ENCODE measurements at places on chromosomes 3 and 15.

DNA sequence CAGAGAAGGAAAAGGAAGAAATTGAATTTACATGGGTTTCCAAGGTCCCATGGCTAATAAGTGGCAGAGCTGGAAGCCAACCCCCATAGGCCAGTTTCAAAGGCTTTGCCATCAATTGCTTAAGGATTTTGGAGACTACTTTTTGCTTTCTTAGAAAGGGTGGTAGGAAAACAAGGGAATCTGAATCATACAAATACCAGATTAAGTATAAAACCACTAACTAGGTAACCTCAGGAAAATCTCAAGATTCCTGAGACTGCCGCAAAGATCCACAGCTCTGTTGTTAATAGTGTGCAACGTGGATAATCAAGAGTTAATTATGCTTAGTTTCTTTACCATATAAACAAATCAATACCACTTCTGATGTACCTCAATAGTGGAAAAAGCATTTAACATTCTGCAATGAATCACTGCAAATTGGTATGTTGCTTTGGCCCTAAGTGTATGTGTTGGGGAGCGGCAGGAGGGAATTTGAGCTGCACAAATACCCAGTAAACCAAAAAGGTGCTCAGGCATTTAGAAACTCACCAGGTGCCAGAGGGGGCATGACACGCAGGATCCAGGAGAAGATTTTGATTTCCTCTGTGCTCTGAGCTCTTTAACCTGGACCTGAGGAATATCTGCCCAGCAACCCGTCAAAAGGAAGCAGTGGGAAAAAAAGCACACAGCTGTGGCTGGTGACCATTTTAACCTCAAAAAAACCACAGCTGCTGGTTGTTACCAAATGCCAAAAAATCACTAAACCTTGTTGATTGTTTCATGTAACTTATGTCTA is 22.0 kb downstream of the AADAC start:
- DNase-seq: no peak

DNA sequence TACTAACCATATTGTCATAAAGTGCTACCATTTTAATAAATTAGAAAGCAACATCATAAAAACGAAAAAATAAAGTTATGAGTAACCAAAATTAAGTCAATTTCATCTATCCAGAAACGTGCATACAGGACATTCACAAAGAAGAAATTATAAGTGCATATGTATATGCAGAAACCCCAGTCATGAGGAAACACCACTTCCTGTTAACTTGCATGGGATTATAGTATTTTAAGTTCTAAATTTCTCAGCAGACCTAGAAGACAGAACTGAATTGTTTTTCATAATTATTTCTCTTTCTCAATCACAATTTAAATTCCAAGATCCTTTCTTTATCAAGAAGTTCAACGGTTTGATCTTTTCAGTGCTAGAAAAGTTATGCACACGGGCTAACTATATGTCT is 1.4 kb upstream of the KBTBD8 start:
- DNase-seq: no peak

- no peak for DNase-seq
These were observed 82.8 kb upstream of the MEX3B start for GRCh38 chr15:82128401-82129148.

GRCh38 chr3:49803465-49804140 is 542 bp downstream of the INKA1 start:
- peak; percentile 22 for DNase-seq

DNA sequence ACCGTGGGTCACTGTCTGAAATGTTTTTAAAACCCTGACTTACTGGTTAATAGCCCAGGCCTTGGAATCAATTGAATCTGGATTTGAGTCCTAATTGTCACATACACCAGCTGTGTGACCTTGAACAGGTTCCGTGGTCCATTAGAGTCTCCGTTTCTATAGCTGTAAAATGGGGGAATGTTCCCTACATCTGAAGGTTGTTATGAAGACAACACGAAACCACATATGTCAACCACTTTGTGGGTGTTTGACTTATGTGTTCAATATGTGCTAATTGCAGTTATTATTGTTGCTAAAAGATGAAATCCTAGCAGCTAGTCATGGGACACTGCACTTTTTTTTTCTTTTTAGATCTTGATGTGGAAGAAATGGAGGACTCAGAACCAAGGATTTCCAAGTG is 35.3 kb downstream of the ZBTB38 start:
- no peak for DNase-seq

- DNase-seq: no peak
These were observed 423.6 kb downstream of the FHIT start for GRCh38 chr3:60827666-60828065.

DNA sequence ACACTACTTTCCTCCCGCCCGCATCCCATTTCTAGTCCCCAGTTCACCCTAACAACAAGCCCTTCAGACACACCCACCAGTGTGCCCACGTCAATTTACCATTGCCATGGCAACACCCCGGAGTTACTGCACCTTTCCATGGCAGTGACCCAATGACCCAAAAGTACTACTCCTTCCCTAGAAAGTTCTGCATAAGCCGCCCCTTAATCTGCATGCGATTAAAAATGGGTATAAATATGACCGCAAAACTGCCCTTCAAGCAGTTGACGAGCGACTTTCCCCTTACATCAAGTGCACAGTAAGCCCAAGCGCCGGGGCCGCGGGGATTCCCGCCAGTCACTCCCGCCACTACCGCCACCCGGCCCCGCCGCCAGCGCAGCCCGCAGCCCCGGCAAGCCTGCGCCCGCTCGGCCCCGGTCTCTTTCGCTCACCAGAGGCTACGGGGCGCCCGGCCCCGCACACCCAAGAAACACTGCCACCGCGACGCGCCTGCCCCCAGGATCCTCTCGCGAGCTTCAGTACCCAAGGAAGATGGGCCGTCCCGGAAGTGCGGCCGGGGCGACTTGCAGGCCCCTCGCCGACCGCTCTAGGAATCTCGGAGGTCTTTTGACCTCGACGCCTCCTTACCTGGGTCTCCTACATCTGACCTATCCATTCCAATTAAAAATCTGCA is 27.2 kb upstream of the ZNF502 start:
- peak; percentile 39 for DNase-seq

- DNase-seq: no peak
These were observed 82.6 kb upstream of the TRIM42 start for GRCh38 chr3:140595295-140595694.

GRCh38 chr15:85314633-85315032 is 65.8 kb upstream of the AKAP13 start:
- DNase-seq: no peak

DNA sequence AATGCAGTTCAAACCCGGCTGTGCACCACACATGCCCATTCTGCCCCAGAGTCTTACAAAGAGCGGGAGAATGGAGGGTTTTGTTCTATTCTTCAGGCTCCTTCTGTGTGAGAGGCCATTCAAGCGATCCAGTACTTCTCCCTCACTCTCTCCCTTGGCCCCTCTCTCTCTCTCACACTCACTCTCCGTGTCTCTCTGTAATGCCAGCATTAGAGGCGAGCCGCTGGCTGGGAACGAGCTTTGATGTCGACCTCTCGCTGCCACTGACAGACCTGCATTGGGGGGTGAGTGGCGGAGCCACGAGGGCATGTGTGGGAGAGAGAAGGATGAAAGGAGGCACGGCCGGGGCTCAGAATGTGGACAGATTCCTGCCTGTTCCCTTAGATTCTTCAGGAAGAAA is 231.7 kb upstream of the ARRDC4 start:
- DNase-seq: no peak

- no peak for DNase-seq
These were observed 37.4 kb downstream of the ST6GAL1 start for GRCh38 chr3:186967686-186968085.

- DNase-seq: no peak
These were observed 67.2 kb downstream of the UMPS start for GRCh38 chr3:124797426-124797945.

DNA sequence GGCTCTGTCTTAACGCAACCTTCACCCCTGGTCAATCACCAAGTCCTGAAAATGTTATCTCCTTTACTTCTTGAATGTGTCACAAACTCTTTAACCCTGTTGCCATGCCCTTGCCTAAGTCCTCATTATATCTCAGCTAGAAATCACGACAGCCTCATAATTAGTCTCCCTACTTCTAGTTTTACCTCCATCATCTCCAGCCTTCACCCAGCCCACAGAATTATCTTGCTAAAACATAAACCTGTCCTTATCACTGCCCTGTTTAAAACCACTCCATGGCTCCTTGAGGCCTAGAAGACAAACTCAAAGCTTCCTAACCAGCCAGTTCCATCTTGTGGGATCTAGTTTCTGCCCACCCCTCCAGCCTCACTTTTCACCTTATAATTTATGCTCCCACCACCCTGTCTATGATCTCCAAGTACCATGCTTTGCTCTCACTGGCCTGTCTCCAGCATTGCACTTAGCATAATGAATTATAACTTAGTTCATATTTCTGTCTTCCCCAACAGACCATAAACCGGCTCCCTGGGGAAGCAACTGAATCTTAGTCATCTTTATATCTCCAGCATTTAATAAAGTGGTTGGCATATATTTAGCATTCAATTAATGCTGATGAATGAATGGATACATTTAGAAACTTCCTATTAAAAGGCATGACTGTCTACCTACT is 39.2 kb downstream of the GPR176 start:
- no peak for DNase-seq

- DNase-seq: no peak
These were observed 571 bp downstream of the ACAD9 start for GRCh38 chr3:128879991-128880390.

- no peak for DNase-seq
These were observed 8.7 kb downstream of the SPINT1 start for GRCh38 chr15:40852529-40852928.

- DNase-seq: no peak
These were observed 21.3 kb downstream of the GASK1A start for GRCh38 chr3:43000387-43000786.

DNA sequence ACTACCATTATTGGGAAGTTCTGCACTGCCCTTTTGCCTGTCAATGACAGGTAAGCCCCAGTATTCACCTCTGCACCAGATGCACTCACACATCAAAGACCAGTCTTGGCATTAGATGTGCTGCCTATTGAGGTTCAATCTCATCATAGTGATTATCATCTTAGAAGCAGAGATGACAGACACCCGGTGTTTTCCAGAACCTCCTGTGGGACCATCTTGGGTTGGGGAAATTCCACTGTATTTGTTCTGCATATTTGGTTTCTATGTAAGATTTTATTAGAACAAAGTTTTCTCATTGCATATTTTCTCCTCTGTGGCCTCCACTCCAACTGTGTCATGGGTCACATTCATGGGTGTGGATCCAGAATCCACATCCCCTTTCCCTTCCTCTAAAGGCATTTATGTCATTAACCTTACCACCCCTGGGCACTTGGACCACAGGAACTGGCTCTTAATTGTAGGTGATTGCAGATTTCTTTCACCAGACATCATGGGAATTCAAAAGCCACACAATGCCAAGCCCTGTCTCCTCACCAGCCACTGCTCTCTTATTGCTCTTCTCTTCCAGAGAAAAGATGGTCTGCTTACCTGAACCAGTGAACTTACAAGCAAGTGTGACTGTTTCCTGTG is 31.2 kb downstream of the PLA1A start:
- DNase-seq: no peak

DNA sequence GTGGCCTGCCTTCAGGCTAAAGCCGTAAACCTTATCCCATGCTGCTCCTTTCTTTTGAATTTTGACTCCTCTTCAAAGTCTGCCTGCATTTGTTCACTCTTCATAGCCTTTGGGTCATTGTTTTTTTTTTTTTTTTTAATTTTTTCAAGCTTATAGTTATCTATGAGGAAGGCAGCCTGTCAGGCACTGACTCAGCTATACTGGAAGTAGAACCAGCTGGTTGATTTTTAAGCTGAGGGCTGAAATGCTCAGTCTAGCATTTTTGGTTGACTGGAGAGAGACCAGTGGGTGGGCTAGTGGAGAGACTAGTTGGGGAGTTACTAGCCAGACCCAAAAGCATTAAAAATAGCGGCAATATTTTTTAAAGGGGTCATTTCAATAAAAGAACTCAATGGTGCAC is 44.1 kb downstream of the C3orf20 start:
- no peak for DNase-seq

DNA sequence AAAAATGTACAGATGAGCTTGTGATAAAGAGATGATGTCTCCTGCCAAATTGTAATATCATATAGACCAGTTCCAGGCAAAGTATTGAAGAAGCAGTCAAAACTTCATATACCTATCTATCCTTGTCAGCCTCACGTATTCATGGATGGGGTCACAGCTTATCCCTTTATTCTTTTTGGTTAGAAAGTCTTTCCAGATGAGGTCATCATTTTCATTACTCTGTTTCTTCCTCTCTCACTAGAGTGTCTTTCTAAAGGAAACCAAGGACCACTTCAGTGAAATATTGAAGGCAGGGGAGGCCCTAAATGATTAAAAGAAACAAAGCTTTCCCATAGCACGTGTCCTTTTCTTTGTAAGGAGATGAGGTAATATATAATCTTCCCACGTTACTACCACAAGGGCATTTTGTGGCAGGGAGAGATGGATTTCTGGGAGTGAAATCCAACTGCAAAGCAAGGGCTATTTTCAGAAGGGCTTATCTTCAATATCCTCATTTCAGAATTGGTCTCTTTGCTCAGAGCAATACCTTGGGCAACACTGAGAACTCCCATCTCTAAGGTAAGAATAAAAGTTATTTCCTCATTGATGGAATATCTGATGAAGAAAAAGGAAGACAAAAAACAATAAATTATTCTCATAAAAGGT is 260.2 kb downstream of the TIGIT start:
- DNase-seq: no peak

DNA sequence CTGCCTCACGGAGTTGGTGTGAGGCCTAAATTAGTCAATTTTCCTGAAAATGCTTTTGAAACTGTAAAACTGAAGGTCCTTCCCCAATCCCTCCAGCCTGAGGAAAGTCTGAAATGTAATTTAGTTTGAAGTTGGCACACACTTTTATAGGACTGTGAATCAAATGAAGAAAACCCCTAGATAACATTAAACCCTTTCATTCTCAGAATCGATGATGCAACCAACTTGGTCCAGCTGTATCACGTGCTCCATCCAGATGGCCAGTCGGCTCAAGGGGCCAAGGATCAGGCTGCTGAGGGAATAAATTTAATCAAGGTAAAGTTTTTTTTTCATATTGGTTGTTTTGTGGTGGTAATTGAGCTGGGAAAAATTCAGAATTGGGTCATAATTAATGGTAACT is 11.7 kb downstream of the MRPS22 start:
- no peak for DNase-seq

- DNase-seq: no peak
These were observed 743.0 kb upstream of the CBLB start for GRCh38 chr3:106611841-106612240.

GRCh38 chr15:40111888-40112287 is 3.2 kb upstream of the BMF start:
- no peak for DNase-seq

GRCh38 chr3:48688032-48688736 is 2.5 kb upstream of the NCKIPSD start:
- DNase-seq: no peak
